Ascending aorta (tissue), 2 donors: ENCODE measurements at places on chromosomes 2 and 18.

- no peak for DNase-seq
Observed at GRCh38 chr18:49874238-49874637, 60.9 kb upstream of the ACAA2 start.

GRCh38 chr2:117917223-117917917 lies 96.5 kb downstream of the CCDC93 start:
- DNase-seq: no peak

DNA sequence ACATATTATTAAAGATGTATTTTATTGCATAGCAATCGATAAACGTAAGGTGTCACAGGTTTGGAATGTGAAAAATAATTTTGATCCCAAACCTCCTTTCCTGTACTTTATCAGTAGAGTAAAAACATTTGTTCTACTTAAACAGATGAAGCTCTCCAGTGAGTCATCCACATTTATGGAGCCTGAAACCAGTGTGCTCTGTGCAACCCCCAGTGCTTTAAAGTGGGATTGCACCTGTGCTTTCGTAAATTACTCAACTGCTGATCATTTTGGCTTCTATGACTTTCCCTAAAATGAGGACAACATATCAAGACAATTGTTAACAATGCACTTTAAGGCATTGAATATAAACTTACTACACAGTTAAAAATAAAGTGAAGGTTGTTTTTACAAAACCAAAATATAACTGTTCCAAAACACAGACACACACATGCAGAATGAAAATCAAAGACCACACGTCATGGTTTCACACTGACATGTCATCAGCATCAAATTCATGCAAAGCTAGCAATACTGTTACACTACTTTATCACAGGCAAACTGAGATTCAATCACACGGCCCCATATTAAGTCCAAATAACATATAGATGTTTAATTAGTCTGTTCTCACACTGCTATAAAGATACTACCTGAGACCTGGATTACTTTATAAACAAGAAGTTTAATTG lies 9.7 kb downstream of the TMEM18 start:
- no peak for DNase-seq

GRCh38 chr2:200814276-200814815 lies 2.6 kb downstream of the BZW1 start:
- DNase-seq: no peak

DNA sequence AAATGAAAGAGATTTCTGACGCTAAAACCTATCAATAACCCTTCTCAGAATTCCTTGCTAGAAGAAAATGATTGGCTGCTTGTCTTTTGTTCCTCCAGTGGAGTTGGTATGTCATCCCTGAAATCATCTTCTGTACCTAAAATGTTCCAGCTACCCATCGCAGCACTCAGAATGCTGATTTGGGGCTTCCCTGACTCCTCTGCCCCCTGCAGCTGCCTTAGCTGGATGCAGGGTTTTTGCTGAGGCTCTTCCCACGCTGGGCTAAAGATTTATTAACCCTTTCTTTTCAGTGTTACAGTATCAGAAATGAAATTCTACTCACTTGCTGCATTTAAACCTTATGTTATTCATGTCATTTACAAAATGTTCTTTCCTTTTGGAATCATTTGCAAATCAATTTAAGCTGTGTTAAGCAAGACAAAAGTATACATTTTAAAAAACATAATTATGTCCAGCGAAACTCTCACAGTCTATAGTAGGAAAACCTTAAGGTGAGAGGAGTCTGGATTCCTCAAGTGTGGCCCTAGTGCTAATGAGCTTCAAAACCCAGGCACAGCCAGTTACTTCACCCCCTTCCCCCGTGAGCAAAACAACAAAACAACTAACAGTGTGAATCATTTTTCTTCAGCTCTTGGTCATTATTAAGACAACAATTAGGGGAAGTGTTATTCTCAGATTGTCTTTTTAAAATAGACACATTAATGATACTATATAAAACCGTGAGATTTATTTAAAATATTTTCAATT lies 32.8 kb downstream of the PKP4 start:
- no peak for DNase-seq

- DNase-seq: no peak
Observed at GRCh38 chr18:959854-960253, 55.2 kb downstream of the ADCYAP1 start.

DNA sequence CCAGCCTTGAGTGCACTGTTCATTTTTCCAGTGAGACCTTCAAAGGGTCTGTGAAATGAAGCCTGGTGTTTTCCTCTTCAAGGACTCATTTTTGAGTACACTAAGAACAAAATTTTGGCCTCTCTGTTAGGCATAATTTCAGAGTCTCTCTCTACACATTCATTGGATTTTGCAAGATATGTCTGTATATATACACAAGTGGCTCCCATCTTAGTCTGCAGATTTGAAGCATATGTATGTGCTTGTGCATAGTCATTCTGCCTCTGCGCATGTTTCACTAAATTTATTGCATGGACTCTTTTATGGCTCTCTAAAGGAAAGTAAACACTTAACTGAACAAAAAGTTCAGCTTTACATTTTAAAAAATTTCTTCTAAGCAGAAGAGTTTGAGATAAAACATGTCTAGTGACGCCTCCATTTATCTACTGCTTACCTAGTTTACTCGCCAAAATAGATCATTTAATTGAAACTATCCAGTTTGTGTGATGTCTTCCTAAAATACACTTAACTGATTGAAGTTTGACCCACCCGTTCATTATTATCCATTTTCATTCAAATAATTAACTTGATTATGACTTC lies 145.9 kb downstream of the FMNL2 start:
- DNase-seq: no peak

DNA sequence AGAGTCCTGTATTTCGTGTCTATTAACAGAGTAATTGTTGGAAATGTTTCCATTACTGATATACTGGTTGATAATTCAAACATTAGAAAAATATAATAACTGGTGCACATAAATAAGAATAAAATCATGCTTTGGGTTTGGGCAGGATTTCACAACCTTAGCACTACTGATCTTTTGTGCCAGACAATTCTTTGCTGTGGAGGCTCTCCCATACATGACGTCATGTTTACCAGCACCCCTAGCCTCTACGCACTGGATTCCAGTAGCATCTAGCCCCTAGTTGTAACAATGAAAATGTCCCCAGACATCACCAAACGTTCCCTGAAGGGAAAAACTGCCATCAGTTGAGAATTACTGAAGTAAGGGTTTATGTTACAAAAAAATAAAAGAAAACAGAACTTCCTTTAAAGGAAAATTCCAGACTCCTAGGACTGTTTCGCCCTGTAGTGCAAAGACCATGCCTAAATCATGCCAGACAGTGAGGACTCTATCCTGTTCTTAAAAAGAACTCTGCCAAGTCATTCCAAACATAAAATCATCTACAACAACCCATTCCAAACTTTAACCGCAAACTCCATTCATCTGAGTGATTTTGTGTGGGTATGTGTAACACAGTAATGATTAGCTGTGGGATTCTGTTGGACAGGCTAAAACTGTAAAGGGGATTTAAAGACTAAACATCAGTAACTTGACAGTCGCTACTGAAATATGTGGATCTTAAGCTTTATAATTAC lies 313.4 kb upstream of the CCDC68 start:
- no peak for DNase-seq

GRCh38 chr18:13323186-13323585 lies 104.6 kb downstream of the LDLRAD4 start:
- DNase-seq: no peak

- no peak for DNase-seq
Observed at GRCh38 chr2:4420032-4420431, 716.7 kb downstream of the DCDC2C start.

- DNase-seq: no peak
Observed at GRCh38 chr18:76518123-76518859, 23.2 kb upstream of the ZNF516 start.

DNA sequence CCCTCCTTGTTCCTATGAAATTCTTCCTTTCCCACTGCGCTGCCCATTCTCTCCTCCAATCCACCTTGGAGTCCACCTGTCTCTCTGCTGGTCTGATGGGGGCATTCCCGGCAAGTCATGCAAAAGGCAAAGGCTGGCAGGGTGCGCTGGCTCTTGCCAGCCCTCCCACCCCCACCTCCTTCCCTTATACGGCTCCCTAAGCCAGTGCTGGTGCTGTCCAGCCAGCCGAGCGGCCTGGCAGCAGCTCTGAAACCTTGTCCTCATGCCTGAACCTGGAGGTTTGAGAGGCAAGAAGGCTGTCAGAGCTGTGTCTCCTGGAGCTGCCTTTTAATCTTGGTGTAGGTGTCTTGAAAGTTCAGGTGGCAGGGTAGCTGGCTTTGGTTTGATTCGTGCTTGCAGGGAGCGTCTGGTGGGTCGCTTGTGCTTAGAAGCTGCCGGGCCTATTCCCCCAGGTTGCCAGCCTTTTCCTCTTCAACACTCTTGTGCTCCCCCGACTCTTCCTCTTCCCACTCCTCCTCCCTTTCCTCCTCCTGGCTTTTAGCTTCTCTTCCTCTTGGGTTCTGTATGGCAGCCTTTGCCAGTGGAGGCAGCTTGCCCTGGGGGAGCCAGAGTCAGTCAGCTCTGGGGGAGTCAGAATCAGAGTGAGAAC lies 748 bp downstream of the LIPG start:
- no peak for DNase-seq

DNA sequence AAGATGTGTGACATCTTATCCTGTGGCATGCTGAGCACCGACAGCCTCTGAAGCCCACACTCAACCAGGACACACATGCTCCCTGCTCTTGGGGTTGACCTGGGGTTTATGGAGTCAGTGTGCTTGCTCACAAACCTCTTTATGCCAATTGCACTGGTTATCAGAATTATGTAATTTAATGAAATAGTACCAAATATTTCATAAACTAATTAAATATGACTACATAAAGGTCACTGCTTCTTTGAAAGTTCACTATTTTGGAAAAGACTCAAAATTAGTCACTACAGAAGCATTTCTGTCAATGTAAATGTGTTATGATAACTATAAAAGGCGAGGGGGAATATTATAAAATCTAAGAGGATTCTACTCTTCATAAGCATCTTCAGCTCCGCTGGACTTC lies 76.7 kb downstream of the FHOD3 start:
- no peak for DNase-seq

DNA sequence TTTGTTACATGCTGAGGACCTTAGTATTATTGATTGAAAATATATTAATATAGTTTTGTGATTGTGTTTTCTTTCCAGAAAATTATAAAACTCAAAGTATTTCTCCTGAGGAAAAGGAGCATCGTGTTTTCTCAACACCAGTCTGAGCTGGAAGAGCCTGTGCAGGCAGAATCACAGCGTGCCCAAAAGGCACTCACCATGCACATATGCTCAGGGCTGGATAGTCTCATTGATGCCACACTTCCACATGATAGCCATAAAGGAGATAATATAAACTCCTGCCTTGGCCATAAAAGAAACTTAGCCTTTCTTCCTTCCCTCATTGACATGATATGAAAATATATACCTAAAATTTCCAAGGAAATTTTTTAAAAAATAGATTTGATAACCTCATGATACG lies 4.0 kb downstream of the PDE1A start:
- no peak for DNase-seq

DNA sequence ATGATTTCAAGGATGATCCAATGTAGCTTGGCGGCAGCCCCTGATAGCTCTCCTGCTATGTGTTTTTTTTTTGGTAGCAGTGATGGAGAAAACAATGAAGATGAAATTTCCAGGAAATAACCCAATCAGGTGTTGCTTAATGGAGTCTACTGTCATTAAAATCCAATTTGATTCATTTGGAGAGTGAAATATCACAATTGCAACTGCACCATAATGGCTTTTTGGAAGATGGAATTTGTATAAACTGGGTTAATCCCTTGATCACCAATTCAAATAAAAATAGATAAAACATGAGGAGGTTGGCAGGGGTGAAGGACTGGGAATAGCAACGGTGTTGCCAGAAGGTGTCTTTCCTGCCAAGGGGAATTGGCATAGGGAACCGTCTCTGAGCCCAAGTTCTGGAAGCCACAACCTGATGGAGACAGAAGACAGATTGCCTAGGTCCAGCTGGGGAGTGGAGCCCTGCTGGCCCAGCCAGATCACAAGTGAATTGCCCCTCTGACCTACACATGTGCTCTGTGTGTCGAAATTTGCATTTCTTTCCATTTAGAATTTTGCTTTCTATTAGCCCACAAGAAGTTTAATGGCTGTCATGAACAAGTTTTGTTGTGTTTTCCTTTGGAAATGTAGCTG lies 170.3 kb upstream of the SPRED2 start:
- no peak for DNase-seq

GRCh38 chr2:6492573-6492972 lies 373.1 kb downstream of the CMPK2 start:
- DNase-seq: no peak

GRCh38 chr2:30963184-30963583 lies 155.9 kb upstream of the CAPN13 start:
- DNase-seq: no peak

- DNase-seq: no peak
Observed at GRCh38 chr18:79769698-79770500, 27.8 kb upstream of the KCNG2 start.

DNA sequence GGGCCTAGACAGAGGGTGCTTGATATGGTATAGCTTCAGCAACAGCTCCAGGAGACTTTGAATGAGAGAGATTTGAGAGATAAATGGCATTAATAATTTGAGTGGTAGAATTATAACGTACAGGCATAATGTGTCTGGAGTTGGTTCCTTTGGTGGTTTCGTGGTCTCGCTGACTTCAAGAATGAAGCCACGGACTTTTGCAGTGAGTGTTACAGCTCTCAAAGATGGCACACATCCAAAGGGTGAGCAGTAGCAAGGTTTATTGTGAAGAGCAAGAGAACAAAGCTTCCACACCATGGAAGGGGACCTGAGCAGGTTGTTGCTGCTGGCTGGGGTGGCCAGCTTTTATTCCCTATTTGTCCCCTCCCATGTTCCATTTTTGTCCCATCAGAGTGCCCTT lies 23.1 kb downstream of the PDCD1 start:
- no peak for DNase-seq

DNA sequence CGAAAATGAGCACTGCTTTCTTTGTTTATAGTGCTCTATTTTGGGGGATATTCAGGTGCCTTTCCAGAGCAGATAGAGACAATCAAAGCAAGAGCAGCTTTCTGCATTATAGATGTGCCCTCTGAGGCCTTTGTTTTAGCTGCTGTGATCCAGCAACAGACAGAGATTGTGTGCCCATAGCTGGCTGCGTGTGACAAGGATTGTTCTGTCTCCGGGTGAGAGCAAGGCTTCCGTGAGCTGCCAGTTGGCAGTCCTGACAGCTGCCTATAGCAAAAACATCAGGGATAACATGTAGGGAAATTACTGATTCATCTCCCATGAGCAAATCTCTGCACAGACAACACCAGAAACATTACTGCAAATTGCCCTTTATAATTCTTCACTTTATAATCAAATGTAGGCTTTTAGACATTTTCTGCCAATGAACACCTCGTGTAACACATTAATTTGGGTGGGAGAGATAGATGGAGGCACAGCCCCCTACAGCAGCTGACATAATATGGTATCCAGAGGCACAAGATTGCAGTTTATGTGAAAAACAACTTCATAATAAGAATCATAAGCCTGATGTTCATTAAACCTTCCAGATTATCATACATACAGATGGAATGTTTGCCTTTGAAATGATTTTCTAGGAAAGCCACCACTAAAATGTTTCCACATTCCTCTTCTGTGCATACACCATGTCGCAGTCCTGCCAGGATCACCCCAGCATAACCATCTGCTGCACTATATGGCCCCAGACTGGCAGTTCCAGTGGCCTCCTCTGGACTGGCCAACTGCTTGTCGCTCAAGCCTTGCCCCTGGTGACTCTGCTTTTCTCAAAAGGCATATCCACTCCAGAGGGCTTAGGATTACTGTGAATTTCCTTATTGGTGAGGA lies 131.2 kb downstream of the TRIB2 start:
- DNase-seq: no peak
